ENCODE measurements at places on chromosomes 1 and 21. TPM values are rescaled to one million over a fixed set of nuclear protein-coding genes. Genes with fewer than 3 reads are reported as not detected.

DNA sequence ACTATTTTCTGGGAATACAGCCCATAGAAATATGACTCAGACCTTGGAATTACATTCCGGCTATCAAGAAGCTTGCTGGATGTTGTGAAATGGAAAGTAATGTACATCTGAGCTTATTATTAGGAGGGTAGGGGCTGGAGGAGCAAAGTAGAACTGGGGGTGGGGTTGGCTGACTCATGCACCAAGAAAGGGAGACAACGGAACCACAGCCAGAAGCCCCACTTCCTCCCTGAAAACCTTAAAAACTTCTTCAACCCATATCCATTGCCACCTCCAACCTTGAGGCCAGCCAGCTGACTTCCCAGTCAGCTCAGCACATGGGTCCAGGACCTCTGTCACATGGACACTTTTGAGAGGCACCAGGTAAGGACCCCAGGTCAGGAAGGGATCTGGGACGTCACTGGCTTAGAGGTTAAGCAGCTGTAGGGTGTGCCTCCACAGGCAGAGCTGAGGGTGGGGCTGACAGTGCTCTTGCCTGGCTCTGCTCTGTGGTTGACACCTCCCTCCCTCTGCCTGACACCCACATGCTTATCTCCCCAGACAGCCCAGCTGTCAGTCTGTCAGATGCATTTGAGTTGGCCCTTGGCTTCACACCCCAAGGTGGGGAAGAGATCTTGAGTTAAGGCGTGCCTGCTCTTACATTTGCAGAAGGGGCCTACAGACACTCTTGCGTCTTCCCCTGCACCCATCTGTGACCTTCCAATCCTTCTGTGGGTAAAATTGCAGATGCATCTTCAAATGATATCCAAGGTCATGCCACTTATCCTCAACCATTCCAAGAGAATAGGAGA, 5.7 kb upstream of the ZNF683 start:
- no peak for DNase-seq

LDLRAD1 gene
- total RNA-seq, result not detected

DNA sequence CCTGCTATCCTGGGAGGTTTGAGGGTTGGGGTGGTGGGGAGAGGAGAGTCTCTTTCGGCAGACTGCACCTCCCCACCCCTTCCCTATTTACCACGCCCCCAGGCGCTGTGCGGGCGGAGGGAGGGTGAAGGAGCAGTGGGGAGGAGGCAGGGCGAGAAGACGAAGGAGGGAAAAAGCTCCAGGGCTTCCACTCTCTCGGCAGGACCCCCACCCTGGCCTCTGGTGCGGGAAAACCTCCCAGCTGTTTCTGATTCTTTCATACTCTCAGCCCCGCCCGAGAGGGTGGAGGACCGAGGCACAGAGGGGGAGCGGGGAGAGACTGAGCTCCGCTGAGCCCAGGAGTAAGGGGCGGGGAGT, 866 bp upstream of the WNT2B start:
- DNase-seq, result no peak

SPATA6 gene
- 16.7 TPM for total RNA-seq

FAM72C gene
- total RNA-seq, result 1.2 TPM

All from frontal cortex (tissue), 4 donors.